Activated gamma-delta T cell treated with Interleukin-2 at 50 U/mL for 16 hours (primary cell): ENCODE measurements at places on chromosomes 13 and 19.

DNA sequence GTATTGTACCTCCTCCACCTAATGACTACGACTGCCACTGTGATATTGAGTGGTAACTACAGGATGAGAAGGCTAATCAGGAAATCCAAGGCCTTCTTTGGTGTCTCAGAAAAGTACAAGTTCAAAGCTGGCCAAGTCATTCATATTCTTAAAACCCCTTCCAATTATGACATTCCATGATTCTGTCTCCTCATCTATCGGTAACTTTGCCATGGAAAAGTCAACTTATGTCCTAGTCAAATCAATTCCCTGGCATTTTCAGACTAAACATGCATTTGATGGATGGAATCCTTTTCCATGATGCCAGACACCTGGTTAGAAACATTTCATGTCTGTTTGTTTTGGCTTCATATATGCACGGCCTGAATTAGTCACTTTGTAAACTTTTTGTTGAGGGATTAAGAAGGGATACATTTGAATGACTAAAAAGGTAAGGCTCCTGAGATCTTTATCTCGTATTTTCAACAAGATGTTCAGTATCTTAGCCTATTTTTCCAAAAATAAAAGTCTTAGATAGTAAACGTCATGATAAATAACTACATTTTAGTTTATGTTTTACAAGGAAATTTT is 186.5 kb downstream of the NHLRC3 start:
- DNase-seq, result no peak

- DNase-seq, result no peak
Observed at GRCh38 chr19:900302-901111, 7.2 kb downstream of the RNU6-9 start.

- DNase-seq, result no peak
Observed at GRCh38 chr19:45061965-45062364, 14.3 kb downstream of the ZNF296 start.

GRCh38 chr13:98377635-98378378 is 199.1 kb downstream of the STK24 start:
- DNase-seq, result no peak

DNA sequence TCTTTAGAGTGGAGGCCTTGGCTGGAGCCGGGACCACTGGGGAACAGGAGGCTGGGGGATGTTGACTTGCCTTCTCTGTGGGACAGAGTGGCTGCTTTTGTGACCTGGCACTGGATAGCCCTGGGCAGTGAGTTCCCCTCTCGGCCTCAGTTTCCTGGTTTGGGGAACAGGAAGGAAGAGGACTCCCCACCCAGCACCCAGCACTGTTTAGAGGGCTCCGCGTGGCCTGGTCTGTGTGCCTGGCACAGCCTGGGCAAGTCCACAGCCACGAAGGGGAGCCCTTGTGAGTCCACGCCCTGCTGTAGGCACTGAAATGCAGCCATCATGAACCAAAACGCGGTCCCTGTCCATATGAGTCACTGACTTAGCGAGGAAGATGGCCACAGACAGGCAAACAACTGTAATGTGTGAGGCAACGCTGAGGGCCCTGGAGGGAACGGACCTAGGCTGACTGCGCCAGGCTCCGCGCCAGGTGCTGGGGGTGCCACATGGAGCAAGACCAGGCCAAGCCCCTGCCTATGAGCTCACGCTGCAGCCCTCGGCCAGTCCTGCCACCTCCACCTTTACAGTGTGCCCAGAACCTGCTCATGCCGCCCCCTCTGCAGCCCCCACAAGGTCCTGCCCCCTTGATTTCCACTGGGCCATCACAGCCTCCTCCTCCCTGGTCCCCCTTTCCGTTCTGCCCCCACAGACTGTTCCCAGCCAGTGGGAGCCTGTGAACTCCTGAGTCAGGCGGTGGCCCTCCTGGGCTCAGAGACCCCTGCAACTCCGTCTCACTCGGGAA is 35.5 kb downstream of the PAK4 start:
- DNase-seq, result no peak

- no peak for DNase-seq
Observed at GRCh38 chr19:29564574-29565005, 38.8 kb downstream of the VSTM2B start.
